ENCODE measurements at places on chromosomes 13 and 19.

- no peak for DNase-seq
Observed at GRCh38 chr13:100397627-100398026, 191.0 kb downstream of the GGACT start.

DNA sequence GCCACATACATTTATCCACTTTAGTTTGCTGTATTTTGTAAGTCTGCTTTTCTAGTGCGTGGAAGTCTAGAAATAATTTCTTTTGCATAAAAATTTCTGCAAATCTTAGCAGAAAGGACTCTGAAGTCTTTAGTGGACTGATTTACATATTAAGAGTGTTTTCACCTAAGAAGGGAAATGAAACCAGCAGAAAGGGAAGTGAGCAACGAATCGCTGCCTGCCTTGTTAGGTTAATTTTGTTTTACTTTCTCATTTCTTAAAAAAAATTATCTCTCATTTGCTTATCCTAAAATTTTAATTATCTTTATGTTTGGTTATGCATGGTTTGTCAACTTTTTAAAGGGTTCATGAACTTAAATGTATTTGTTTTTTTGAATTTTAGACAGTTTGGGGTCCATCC, 767 bp upstream of the GPR18 start:
- DNase-seq: no peak

DNA sequence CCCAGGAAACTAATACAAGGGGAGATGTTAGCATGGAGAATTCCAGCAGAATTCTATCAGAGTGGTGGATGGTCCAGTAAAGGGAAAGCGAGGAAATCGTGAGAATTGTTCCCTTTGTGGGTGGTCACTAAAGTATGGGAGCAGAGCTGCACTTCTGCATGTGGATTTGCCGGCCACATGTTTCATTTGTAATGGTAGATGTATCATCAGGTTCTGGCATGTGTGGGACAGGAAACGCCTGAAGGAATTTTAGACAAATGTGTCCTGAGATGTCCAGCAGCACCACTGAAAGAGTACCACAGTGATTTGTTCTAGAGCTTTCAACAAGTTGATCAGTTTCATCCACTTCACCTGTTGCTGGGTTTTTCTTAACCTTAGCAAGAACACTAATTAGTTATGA, 308.4 kb downstream of the SHISA2 start:
- no peak for DNase-seq

DNA sequence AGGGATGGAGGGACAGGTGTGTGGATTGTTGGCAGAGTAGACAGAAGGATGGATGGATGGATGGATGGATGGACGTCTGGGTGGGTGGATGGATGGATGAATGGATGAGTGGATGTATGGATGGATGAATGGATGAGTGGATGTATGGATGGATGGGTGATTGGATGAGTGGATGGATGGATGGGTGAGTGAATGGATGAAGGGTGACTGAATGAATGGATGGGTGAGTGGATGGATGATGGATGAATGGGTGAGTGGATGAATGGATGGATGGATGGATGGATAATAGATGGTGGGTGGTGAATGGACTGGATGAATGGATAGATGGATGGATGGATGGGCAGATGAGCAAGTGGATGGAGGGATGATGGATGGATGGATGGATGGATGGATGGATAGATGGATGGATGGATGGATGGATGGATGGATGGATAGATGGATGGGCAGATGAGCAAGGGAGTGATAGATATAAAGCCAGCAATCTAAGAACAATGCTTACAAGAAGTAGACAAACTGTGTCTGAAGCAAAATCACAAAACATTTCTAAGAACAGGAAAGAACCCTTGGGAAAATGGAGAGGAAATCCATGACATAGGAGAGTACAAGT, 65.2 kb downstream of the INSR start:
- no peak for DNase-seq

DNA sequence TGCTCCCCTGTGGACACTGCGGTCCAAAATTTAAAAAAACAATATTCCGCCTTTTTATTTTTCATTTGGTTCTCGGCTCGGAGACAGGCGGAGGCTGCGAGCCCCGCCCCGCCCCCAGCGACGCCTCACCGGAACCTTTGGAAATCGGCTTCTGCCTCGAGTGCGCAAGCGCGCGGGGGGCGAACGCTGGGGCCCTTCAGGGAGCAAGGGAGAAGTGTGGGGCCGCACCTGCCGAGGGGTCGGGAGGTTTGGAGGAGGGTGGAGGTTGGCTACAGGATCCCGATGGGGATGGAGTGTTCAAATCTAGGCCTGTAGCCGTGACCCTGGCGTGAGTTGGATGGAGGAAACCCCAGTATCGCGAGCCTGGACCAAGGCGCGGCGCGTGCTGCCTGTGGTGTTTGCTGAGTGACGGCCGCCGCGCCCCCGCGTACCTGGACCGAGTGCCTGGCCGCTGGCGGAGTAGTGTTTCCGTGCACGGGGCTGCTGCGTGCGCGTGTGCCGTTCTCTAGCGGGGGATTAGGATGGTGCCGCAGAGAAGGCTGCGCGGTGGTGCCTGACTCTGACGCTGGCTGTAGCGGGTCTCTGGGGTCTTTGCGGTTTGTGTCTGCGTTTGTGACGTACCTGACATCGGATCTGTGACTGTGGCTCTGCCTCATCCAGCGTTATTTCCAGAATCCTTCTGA, 565 bp upstream of the ZFP30 start:
- peak; percentile 85 for DNase-seq

GRCh38 chr19:3852177-3852511, 16.7 kb downstream of the ZFR2 start:
- DNase-seq: no peak

DNA sequence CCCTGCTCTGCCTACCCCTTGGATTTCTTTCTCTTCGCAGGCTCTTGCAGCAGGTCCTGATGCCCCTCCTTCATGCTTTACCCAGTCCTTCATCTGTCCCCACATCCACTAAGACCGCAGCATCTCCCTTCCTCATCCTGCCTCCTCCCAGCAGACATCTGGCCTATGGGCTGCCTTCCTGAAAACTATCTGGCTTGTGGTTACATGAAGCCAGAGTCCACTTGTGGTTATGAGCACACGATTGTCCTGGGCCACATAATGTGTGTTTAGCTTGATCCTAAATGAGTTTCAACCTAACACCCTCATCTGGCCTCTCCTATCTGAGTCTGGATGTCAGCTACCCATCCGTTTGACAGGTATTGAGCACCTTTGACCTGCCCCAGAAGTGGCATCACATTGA, 5.5 kb upstream of the ZNF175 start:
- DNase-seq: no peak

All from mucosa of gallbladder (tissue), 1 donor.